ENCODE measurements at places on chromosomes 3 and 15.

DNA sequence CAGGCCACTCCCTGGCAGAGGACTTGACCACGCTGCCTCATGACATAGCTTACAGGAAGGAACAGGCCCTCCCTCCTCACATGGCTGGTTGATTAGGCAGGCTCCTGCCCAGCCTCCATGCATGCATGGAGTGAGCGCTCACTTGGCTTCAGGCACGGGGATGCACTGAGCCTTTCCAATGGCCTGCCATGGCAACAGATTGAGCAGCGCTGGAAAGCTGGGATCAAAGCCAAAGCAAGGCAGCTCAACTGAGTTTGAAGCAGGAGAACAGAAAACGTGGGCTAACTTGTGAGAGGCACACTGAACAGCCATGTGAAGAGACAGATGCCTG is 5.9 kb upstream of the GRAMD2A start:
- DNase-seq, result no peak

- DNase-seq, result peak; percentile 32
These were observed 229.7 kb upstream of the TBL1XR1 start for GRCh38 chr3:177426878-177427495.

DNA sequence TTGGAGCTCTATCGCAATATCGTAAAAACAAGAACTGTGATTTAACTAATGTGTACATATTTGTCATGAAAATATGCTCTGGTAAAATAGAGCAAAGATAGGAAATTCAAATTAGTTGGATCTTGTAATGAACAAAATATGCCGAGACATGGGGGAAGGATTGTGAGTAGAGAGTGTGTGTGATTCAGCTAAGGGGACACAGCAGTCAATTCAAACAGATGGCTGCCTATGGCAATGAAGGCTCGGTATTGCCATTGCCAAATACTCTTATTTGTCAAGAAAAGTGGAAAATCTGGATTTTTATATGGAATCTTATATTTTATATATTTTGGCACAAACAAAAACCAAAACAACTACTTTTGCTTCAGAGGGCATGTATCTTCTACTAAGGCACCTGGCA is 227.3 kb upstream of the BCHE start:
- DNase-seq, result no peak

GRCh38 chr3:194470615-194471014 is 16.2 kb downstream of the ATP13A3 start:
- DNase-seq, result no peak

DNA sequence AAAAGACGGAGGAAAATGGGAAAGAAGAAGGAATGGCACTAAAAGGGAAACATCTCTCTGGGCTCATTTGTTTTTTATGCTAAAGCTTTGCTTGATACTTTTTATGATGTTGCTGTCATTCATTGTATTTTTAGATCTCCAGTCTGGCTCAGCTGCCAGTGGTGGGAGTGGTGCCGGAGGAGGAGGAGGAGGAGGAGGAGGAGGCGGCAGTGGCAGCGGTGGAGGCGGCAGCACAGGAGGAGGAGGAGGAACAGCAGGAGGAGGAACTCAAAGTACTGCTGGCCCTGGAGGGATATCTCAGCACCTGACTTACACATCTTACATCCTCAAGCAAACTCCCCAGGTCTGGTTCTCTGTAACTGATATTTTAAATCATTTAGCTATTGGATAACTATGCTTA is 49.6 kb downstream of the MAP6D1 start:
- DNase-seq, result no peak

GRCh38 chr3:111999484-112000324 is 982 bp downstream of the TAGLN3 start:
- no peak for DNase-seq

DNA sequence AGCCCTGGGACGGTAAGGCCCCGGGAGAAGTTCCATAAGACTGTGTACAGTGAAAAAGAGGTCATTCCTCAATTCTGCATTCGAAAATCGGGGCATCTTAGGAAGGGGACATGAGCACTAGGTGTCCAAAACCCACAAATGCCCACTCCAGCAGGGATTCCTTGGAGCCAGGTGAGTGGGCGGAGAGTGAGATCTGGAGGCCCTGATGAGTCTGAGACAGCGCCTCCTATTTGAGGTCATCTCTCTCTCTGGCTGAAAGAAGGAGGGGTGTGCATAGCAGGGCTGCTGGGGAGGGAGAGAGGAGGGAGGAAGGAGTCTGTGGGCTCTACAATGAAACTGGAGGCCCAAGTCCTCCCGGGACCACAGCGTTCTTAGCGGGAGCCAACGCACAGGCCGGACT is 38.1 kb upstream of the LACTB start:
- DNase-seq, result no peak

DNA sequence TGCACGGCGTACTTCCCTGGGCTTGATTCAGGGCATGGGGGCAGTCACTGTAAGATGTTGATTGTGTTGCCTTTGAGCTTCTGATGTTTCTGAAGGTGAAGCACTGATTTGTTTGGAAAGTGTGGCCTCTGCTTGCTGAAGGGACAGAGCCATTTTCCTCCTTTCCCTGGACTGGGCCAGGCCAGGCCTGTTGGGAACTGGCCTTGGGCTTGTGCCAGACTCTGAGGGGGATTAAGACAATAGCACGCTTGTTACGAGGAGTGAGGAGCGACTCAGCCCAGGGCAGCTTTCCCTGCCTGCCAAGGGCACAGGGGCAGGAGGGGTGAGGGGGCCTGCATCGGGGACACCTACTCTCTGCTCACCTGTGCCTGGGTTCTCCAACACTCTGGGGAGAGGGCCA is 42.9 kb downstream of the LINGO1 start:
- no peak for DNase-seq

DNA sequence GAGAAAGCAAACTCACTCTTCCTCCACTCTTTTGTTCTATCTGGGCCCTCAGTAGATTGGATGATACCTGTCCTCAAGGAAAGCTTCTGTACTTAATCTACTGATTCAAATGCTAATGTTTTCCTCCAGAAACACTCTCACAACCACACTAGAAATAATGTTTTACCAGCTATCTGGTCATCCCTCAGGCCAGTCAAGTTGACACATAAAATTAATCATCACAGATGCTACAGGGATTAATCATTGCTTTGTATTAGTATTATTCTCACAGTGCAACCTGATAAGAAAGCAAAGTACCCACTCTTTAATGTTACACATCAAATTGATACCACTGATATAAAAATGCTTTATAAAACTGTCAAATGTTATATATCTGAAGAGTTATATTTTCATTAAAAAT is 52.9 kb upstream of the ARL6 start:
- DNase-seq, result no peak

DNA sequence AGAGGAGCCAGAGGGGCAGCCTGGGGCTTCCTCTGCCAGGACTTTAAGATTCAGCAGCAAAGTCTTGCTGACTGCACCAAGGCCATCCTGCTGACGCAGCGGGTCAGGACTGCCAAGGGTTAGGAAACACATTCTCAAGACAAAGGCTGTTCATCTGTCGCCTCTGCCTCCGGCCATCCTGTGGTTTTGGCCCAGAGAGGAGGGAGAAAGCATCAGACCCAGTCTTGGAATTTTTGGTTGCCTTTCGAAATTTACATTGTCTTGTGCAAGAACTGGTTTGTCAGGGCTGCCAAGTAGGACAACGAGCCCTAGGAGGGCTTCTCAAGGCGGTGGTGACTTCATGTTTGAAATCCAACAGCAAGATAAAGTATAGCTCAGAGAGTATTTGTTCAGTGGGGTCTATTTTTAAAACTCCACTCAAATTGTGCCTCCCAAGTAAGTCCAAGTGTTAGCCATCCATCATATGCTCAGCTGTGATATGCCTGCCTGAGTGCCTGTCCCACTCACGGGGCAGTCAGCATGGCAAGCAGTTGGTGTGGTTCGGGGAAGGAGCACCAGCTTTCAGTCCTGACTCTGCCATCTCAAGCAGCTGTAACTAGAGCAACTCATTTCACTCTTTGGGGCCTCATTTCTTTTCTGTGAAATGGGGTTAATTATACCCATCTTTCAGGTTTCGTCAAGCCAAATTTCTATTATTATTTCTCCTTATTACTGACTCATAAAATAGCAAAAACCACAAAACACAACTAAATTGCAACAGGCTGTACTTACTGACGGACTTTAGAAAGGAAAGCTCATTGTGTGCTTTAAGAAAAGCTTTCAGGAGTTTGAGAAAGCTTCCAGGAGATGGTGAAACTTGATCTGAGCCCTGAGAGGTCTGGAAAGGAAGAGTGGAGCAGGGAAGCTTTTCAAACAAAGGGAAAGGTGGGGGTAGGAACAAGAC is 42.4 kb upstream of the RHO start:
- DNase-seq, result no peak

GRCh38 chr3:46468753-46469600 is 4.3 kb upstream of the LTF start:
- DNase-seq, result no peak

- no peak for DNase-seq
These were observed 22.9 kb downstream of the COLQ start for GRCh38 chr3:15498431-15499214.

DNA sequence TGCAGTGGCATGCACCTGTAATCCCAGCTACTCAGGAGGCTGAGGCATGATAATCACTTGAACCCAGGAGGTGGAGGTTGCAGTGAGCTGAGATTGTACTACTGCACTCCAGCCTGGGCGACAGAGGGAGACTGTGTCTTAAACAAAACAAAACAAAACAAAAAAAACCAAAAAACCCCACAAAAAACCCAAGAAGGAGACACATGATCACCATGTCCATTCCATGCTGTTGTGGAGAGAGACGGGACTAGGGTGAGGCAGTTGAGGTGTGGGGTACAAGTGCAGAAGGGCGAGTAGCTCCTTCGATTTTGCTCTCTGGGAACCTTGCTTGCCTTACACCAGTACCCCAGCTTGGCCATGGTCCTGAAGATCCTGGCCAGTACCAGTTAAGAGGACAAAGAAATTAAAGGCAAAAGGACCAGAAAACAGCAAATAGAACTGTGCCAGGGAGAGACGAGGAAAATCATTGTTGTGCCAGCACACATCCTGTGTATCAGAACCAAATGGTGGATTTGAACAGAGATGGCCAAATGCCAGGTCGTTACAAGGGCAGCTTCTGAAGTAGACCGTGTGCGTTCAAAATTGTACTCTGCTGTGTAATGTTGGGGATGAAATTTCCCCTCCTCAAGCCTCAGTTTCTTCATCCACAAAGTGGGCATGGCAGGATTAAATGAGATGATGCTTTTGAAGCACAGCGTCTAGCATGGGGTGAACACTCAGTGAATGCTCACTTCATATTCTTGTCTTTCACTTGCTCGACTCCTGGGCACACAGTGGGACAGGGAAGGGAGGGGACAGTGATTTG is 42.9 kb upstream of the CTSH start:
- DNase-seq, result no peak

DNA sequence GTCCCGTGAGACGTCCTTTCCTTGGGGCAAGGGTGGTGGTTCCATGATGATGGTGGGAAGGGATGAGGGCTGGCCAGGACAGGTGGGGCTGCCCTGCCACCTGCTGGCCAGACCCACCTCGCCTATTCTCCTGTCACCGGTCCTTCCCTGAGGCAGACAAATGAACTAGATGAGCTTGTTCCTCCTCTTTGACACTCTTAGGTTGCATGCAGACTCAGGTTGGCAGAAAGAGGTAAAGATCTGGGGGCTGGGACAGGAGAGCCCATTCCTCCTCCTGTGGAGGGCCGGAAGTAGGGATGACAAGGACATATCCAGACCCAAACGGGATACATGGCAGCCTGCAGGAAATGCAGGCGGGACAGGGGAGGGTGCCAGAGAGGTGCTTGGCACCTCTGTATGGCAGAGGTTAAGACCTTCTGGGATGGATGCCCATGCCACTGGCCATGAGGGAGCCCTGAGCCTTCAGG is 38.6 kb downstream of the ACSBG1 start:
- peak; percentile 42 for DNase-seq

DNA sequence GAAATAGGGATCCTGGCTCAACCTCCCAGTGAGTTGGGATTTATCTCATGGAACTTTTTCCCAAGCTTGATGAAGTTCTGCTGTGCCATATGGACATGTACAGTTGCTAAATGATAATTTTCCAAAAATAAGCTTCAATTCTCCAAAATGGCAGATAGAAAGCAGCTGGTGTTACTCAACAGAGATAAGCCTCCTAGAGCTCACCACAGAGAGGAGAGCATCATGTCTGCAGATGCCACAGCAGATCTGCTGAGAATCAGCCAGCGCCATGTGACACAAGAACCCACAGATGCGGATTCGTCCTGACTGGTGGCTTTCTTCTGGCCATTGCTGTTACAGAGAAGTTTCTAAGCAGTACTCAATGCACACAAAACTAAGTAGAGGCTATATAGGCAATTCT is 50.6 kb downstream of the AGTR1 start:
- no peak for DNase-seq

DNA sequence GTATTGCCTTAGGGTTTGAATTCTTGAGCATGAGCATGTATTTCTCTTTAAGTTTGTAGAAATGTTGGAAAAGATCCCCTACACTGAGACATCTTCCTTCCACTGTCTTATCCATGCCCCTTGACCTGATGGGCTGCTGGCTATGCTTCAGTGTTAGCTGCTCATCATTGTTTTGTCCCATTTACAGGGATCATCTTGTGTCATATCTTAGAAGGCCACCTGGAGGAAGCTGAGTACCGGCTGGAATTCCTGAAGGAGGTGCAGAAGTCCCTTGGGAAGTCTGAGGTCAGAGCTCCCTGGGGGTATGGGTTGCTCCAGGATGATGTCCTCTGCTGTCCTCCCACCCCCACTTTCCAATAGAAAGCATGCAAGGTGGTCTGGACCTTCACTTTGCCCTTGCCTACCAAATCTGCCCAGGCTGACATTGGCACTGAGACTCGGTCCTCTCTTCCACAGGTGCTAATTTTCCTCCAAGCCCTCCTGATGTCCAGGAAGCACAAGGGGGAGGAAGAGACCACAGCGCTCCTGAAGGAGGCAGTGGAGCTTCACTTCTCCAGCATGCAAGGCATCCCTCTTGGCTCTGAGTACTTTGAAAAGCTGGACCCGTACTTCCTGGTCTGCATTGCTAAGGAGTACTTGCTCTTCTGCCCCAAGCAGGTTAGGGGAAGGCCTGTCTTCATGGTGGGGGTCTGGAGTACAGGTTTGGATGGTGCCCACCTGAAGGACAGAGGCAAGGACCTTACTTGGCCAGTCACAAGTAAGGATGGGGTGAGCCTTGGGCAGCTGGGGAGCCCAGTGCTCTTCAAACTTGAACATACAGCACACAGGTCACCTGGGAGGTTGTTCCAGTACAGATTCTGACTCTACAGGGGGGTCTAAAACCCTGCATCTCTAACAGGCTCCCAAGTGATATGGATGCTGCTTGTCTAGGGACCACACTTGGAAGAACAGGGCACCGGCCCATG is 17.7 kb downstream of the TTC21A start:
- no peak for DNase-seq

DNA sequence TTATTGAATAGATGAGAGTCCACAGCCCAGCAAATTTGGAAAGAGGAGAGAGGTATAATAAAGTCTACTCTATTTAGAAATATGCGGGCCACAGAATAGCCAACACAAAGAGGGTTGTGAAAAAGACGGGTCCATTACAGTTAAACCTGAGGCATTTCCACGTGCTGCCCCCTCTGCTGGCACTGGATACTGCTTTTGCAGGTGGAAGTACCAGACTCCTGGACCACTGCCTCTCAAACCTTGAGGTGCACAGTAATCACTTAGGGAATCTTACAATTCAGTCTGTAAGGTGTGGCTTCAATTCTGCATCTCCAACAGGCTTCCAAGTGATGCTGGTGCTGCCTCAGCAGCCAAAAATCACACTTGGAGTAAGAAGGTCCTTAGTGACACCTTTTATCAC is 3.0 kb upstream of the TFDP2 start:
- no peak for DNase-seq

Measured in activated CD4-positive, alpha-beta T cell treated with anti-CD3 and anti-CD28 coated beads for 4 hours (primary cell).